ENCODE measurements at places on chromosomes 3 and 15.

GRCh38 chr3:11522398-11522715 lies 121.4 kb downstream of the VGLL4 start:
- no peak for DNase-seq

DNA sequence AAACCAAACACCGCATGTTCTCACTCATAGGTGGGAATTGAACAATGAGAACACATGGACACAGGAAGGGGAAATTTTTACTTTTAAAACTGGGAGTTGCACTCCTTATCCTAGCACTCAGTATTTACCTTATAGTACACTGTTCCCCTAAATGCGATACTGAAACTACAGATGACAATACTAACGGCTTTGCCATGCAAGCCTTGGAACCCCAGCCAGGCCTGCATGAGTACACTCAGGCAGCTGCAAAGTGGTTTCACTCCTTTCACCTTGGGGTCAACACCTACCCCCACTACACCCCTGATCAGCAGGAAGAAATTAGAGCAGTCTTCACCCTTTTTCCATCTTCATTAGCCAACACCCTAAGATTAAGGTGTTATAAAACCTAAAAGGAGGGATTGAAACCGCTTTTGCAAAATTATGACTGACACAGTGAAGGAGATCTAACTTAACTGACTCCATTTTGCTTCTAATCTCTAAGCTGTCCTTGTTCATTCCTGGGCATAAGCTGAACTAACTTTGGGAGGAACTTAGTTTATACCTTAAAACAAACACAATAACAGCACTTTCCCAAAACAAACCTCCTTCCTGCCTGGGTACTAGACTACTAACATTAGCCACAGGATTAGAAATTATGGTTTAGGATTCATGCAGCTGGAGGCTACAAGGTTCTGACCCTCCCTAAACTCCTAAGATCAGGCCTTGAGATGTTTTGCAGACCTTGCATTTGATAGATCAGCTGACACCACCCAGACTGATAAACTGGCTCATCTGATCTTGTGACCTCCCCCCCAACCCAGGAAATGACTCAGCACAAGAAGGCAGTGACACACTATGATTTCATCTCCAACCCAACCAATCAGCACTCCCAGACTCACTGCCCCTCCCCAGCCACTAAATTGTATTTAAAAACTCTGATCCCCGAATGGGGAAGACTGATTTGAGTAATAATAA lies 452.1 kb upstream of the PPP2R3A start:
- no peak for DNase-seq

DNA sequence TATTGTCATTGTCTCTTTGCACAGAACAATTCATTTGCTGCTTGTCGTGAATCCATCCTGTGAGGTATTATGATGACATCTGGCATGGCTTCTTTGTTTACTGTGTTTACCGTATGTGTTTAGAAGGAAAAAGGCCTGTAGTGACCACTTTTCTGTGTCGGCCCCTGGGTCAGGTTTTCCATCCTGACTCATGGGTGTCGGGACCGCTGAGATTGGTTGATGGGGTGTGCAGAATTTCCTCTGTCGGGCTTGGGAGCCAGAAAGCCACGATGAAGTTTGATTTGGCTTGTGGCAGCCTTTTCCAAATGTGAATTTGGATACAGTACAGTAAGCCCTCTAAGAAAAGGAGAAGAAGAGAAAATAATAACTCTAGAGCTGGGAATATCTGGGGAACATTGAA lies 113.5 kb downstream of the FNDC3B start:
- DNase-seq, result no peak

GRCh38 chr3:39434574-39434973 lies 28.1 kb downstream of the RPSA start:
- DNase-seq, result no peak

DNA sequence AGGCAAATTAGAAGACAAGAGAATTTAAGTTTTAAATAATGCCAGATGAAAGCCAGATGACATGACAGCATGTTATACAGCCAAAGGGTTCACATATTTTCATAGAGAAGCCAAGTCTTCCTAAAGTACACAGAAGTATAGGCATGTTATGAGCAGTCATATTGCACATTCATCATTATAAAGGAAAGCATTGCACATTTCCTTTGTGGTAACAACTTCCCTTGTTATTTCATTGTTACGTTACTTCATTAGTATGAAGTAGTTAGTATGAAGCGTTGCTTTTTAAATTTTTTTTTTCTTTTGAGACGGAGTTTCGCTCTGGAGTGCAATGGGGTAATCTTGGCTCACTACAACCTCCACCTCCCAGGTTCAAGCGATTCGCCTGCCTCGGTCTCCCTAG lies 4.6 kb upstream of the ABCC5 start:
- DNase-seq, result no peak

- DNase-seq, result no peak
Observed at GRCh38 chr3:46478341-46478740, 13.6 kb upstream of the LTF start.

DNA sequence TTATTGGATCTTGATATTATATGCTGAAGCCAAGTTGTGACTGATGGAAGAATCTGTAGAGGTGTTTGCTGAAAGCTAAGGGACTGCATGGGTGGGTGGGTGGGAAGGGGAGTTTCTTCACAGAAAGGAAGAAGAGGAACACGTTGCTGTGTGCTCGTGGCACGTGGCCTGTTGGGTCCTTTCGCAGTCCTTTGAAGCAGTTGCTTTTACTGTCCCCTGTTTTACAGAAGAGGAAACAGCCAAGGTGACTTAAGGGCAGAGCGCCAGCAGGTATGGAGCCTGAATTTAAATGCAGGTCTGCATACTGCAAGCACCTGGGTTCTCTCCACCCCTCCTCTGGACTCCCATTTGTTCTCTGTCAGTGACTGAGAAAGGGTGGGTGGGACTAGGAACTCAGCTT lies 59.4 kb upstream of the PRR23C start:
- DNase-seq, result no peak

GRCh38 chr3:87792198-87792533 lies 266.6 kb downstream of the CGGBP1 start:
- DNase-seq, result no peak

DNA sequence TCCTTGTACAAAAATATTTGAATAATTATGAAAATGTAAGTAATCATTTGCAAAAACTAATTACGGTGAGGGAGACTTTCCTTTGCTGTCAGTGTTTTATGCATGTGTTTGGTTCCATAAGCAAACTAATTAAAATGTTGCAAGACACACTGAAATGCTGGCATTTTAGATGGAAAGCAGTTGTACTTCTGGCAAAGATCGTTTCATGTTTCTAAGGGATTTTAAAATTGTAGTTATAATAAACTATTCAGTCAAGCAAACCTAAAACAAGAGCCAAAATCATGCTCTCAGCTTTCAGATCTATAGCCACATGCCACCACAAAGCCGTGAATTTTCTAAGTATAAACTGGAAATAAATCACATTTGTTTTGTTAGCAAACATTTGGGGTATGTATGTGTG lies 240.1 kb upstream of the ZNF385D start:
- DNase-seq, result no peak
